ENCODE measurements at places on chromosomes 16 and 17. TPM values are rescaled to one million over a fixed set of nuclear protein-coding genes. Genes with fewer than 3 reads are reported as not detected.
A peak's percentile ranks its signal among the peaks of the same experiment; 100 is the strongest.

- no peak for DNase-seq
Measured at GRCh38 chr17:83146347-83146746, 66.9 kb downstream of the METRNL start.

- no peak for DNase-seq
Measured at GRCh38 chr16:50208460-50208931, 55.4 kb downstream of the TENT4B start.

GRCh38 chr17:49259663-49260010, 29.1 kb upstream of the PHOSPHO1 start:
- DNase-seq, result peak; percentile 31

- DNase-seq, result no peak
Measured at GRCh38 chr17:57788725-57789124, 43.6 kb upstream of the CCDC182 start.

The RND2 gene
- total RNA-seq, result 0.82 TPM

DNA sequence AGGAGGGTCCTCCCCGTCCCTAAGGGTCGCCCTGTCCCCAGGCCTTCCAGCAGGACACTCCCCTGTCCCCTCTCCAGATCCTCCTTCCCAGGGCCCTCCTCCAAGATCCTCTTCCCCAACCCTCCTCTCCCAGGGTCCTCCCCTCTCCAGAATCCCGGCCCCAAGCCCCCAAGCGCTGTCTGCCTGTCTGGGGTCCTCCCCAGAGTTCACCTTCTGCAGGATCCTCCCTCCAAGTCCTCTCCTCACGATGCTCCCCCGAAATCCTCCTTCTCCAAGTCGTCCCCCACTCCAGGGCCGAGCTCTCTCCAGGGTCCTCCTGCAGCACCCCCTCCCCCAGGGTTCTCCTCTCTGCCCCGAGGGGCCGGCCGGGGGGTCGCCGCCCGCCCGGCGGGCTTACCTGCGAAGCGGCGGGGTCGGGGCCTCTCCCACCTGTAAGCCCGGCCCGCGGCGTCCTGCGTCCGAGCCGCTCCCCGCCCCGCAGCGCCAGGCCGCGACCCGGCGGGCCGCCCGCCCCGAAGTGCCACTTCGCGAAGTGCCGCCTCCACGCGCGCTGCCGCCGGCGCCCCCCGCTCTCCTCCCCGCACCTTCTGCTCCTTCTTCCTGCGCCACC, 678 bp upstream of the BAIAP2 start:
- DNase-seq, result no peak

The PLEKHH3 gene
- 35.7 TPM for total RNA-seq

DNA sequence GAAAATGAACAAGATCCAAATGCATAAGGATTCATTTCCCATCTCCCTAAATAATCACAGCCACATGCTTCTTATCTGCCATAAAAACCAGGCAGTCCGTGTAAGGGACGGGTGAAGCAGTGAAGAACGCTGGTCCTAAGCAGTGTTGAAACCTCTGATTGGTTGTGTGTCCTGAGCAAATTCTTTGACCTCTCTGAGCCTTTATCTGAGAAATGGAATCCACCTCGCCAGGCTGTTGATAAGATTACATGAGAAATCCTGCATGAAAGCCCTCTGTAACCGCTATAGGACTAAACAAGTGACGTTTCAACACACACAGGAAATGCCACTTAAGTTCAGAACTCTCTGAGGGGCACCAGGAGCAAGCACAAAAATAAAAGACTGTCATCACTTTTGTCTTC, 26.8 kb downstream of the GAS7 start:
- DNase-seq, result no peak

The HOXB6 gene
- total RNA-seq, result 0.20 TPM

The ANKS4B gene
- total RNA-seq, result not detected

The TPSG1 gene
- not detected for total RNA-seq

GRCh38 chr17:82840431-82840831, 609 bp upstream of the ZNF750 start:
- no peak for DNase-seq

The CD19 gene
- total RNA-seq, result not detected

DNA sequence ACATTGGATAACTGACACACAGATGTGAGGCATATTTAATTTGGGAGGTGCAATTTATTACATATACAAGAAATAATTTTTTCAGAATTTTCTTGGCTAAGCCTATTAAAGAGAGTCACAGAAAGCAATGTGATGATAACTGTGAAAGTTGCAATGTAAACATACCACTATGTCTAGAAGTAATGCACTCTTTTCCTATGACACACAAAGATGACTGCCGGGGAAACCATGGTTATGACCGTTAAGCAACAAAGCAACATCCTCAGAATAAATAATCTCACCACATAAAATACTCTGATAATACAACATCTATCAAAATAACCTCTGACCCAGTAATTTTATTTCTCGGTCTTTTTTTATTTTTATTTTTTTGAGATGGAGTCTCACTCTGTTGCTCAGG, 10.5 kb upstream of the QRICH2 start:
- no peak for DNase-seq

The CCL23 gene
- not detected for total RNA-seq

The ITGAD gene
- total RNA-seq, result not detected

DNA sequence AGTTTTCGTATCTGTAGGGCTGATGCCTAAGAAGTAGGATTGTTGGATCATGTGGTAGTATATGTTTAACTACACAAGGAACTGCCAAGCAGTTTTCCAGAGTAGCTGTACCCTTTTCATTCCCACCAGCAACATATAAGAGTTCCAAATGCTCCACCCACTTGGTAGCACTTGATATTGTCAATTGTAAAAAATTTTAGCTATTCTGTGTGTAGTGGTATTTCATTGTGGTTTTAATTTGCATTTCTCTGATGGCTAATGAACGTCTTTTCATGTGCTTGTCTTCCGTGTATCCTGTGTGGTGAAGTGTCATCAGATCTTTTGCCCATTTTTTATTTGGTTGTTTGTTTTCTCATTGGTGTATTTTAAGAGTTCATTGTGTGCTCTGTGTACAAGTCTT, 69.7 kb downstream of the TANC2 start:
- no peak for DNase-seq

DNA sequence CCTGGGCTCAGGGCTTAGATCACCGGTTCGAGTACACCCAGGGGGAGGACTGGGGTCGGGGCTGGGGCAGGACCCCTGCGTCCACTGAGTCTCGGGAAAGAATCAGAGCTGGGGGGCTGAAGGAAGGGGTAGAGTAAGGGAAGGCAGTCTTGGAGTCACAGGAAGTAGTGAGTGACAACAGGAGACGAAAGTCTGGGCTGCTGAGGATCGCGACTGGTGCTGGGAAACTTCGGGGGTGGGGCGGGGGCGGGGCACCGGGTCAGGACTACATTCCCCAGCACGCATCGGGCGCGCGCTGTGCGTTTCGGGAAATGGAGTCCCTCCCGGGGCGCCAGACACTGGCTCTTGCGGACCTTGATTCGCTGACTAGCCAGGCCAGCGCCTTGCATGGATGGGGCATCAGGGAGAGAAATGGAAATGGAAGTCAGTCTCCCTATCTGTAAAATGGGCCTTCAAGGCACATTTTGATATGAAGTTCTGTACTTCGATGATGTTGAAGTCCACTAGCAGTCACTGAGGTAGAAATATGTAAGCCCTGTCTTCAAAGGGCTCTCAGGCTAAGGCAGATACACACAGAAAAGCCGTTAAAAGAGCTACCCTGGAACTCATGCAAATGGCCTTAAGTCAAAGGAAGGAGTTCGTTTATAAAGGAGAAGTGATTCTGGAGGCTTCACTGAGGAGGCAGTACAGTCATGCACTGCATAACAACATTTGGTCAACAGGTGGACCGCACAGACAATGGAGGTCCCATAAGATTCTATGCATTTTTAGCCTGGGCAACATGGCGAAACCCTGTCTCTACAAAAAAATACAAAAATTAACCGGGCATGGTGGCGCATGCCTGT, 697 bp downstream of the CTF1 start:
- DNase-seq, result peak; percentile 96

All from left ventricle myocardium superior (tissue), 1 donor.